ENCODE measurements at places on chromosomes 1 and 21.

- no peak for DNase-seq
Measured at GRCh38 chr1:178571807-178572206, 58.9 kb downstream of the TEX35 start.

GRCh38 chr1:152941037-152941711 is 5.8 kb upstream of the SPRR5 start:
- no peak for DNase-seq

DNA sequence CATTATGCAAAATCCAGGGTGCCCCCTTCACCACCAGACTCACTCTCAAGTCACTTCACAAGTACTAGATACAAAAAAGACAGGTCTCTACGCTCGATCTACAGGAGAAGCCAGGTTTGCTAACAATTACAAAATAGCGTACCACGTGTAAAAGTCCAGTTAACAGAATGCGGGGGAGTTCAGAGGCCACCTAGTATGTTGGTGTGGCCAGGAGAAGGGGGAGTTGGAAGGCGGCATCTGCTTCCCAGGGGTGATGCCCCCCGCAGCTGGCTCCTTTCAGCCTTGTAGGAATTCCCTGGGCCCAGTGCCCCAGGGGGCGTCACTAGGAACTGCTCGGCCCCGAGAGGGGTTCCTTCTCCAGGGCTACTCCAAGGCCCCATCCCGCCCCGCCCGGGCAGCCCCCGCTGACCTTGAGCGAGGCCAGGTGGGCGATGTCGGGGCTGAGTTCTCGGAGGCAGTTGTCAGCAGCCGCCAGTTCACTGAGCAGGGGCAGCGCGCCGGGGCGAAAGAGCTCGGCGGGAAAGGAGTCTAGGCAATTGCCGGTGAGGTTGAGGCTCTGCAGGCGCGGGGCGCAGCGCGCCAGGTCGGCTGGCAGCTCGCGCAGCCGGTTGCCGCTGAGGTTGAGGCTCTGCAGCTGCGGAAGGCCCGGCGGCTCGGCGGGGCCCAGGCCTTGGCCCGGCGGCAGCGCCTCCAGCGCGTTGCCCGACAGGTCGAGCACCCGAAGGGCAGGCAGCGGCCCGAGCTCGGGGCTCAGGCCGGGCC is 664 bp downstream of the LRRC47 start:
- DNase-seq: no peak

GRCh38 chr21:42505090-42505726 is 8.4 kb upstream of the SLC37A1 start:
- no peak for DNase-seq

GRCh38 chr1:203039609-203040512 is 13.6 kb downstream of the PPFIA4 start:
- DNase-seq: no peak

GRCh38 chr1:16119504-16119903 is 36.4 kb downstream of the EPHA2 start:
- no peak for DNase-seq

DNA sequence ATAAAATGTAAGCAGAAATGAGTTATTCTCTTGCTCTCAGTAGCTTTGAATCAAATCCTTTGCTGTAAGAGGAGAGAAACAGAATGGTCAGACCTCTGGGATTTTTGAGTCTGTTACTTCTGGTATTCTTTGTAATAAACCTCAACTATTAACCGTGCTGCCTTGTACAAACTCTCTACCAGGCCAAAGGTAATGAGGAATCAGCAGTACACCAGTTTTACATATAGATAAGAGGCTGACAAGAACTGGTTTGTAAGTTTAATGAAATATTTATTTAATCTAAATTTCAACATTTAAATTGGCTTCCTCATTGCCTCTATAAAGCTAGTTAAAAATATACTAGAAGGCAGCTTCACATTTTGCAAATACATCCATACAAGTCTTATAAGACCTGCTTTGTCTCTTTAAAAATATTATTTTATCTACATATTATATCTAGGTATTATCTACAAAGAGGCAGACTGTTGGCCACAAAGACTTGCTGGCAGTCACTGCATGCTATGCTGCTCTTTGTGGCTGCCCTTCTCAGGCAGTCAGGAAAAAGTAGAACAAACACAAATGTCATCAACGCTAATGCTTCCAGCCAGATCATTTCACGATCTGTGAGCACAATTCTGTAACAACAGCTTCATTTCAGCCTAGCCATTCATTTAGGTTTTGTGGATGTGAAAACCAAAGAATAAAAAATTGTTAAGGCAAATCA is 173.0 kb downstream of the GABPA start:
- no peak for DNase-seq

DNA sequence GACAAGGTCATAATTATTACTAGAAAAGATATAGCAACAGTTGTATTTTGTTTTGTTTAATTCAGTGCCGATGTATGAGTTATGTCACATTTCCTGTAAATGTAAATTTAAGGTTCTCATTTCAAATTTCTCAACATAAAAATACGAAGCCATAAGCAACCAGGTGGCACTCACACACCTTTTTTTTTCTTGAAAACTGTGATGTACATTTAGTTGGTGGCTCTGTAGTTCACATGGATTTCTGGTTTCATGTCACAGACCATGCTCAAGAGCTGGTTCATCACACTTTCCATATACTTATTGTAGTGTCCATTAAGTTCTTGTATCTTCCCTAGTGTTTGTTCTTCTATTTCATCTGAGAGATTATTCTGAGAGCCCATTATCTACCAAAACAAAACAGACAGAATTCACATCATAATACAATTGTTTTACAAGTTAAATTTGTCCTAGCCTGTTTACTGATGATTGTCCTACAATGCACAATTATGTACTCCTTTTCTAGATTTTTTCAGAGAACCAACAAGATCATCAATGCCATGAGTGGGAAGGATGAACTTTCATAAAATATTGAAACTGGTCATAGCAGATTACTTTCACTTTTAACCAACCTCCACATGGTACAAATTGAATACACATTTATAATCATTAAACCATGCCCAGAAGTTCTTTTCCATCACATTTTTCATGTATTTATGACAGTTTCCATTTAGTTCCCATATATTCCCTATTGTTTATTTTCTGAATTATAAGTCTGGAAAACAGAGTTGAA is 17.1 kb downstream of the ATP6V1G3 start:
- DNase-seq: no peak

DNA sequence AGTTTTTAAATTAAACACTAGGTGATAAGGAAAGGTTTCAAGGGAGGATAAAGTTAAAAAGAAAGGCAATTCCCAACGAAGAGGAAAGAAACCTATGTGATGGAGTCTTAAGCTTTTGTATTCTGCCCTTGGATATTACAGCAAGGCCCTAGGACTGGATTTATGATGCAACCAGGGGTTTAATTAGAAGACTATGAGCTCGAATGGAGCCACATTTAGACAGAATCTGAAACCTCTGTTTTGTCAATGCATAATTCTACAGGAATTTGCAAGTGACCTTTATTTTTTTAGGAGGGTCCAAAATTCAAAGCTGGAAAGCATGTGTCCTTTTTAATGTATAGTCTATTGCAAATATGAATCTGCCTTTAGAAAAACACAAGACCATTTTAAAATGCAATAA is 37.9 kb downstream of the TGFB2 start:
- DNase-seq: no peak

- no peak for DNase-seq
Measured at GRCh38 chr1:33294071-33295010, 26.6 kb downstream of the A3GALT2 start.

DNA sequence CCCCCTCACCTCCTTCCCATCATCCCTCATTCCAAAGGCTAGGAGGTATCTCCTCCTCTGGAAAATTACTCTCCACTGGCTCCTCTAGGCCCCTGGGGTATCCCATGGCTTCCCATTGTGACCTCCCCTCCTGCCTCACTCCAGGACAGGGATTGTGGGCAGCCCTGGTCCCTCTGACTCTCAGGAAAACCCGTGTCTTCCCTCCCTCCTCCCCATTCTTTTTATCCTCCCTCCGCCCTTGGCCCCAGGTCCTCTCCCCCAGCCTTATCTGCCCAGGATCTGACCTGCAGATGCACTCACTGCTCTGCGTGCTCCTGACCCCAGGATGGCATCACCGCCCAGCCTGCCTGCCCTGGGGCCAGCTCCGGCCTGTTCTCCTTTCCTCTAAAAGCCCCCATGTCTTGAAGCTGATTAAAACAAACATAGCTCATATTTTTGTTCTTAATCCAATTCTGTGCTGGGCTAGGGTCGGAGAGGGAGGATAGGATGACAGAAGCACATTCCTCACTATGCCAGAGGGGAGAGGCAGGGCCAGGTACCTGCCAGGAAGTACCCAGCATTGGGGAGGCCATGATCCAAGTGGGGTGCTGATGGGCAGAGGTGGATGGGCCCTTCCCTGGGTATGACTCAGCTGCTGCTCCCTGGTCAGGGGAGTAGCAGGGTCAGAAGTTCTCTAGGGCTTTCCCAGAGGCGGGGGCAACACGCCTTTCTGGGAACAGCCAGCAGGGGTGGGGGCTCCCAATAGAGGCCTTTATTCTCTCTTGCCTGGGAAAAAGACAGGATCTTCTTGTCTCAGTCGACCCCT is 13.8 kb upstream of the UBL4B start:
- no peak for DNase-seq

GRCh38 chr1:24635195-24635843 is 7.8 kb upstream of the SRRM1 start:
- no peak for DNase-seq

DNA sequence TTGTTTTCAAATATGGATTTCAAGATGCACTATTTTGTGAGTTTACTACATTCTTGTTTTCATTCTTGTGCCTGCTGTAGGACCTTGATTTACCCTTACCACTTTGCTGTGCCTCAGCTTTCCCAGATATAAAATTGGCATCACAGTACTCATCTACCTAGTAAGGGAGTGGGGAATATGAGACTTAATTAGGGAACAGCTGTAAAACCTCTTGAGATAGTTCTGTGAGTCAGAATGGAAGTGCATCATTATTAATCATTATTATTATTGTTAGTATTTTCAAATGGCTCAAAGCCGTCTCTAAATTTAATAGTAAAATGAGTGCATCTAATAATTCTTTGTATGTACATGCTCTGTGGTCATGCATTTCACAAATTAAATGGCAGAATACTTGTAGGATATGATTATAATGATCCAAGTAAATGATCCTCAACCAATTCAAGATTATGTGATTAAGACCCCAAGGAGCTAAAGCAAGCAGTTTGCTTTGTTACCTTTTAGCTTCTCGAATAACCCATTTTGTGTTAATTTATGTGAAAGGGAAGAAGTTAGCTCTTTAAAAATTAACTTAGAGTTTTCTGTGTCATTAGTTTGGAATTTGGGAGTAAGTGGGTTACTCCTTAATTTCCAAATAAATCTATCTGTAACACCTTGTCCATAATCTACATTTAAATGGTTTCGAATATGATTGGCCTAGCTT is 155.4 kb downstream of the NFIA start:
- no peak for DNase-seq

DNA sequence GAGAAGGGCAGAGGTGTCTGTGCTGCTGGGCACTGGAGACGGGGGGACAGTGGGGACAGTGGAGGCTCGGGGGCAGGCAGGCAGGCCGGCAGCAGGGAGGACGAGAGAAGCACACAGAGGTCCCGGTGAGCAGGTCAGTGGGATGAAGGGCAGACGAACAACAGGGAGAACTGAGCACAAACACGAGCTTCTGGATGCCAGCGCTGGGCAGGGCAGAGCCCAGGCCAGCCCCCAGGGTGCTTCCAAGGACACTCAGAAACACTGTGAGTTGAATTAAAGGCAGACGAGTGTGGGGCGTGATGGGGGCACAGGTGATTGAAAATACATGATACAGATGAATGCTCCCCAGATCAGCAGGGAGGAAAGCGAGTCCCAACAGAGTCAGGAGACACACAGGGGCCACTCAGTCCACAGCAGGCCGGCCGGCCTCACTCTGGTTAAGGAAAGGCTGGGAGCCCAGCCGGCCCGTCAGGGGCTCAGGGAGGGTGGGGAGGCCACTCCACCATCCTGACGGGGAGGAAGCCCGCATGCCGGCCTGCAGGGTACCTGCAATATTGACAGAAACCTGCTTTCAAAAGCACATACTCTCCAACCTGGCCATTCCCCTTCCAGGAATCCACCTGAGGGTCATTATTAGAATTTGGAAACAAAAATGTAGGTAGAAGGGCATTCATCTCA is 14.1 kb downstream of the SLC19A1 start:
- no peak for DNase-seq

DNA sequence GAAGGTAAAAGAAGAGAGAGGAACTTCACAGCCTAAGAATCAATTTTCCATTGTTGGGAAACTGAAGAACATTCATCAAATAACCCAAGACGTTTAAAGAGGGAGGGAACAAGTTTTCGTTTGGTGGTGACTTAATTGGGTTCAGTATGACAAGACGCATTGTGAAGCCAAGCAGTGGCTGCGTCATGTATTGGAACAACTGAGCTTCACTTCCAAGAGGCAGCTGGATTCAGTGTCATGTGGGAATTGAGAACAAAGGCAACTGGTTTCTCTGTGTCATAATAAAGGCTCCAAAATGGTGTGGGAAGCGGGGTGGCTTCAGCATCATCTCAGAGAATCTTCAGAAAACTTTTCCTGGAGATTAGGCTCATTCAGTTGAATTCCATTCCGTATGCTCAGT is 29.8 kb upstream of the RC3H1 start:
- no peak for DNase-seq

DNA sequence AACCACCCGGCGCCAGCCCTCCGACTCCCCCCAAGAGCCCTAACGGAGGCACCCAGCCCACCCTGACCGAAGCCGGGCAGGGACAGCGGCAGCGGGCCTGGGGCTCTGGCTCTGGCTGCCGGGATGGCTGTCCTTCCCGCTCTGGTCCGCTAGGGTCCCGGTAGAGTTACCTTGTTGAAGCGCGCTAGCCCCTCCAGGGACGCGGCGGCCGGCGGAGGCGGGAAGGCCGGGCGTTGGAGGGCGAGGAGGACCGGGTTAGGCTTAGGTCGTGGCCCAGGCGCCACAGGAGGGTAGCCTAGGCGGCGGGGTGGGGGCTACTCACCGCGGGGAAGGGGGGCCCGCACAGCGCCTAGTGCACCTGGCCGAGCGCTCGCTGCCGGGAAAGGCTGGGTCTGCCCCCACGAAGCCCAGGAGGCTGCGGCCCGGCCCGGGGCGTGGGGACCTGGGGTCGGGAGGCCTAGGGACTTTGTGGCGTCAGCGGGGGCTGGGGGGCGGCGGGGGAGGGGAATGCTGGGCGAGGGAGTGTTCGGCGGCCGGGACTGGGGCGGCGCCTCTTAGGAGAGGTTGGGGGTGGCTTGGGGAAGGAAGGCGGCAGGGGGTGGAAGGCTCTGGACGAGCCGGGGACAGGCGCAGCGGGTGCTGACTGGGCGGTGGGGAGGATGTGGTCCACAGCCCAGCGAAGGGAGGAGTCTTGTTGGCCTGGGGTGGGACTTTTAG is at the start of gene TRIM17:
Gene TRIM17, minus strand, starts transcription at position 645 of the 717 bp plus-strand sequence. CDS start 1,789 bp downstream, outside the sequence.
- DNase-seq: no peak

- no peak for DNase-seq
Measured at GRCh38 chr1:8409106-8409505, 91.2 kb downstream of the SLC45A1 start.

DNA sequence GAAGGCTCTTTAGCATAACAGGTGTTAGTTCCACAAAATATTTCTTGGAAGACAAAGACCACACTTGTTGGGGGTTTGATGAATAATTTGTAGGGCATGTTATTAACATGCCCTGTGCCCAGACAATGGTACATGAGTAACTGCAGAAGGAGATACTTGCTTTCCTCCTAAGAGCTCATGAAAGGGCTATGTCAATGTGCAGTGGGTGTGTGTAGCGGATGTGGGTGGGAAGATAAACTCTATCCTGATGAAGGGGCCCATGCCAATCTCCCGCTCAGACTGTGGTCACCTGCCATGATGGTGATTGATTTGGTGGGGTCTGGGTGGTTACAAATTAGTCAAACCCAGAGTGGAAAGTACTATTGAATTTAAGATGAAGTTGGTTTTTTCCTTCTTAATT is 69.8 kb upstream of the DNAH14 start:
- no peak for DNase-seq
